Islet precursor cell (in vitro differentiated cells): ENCODE measurements at places on chromosomes 2 and 18.

DNA sequence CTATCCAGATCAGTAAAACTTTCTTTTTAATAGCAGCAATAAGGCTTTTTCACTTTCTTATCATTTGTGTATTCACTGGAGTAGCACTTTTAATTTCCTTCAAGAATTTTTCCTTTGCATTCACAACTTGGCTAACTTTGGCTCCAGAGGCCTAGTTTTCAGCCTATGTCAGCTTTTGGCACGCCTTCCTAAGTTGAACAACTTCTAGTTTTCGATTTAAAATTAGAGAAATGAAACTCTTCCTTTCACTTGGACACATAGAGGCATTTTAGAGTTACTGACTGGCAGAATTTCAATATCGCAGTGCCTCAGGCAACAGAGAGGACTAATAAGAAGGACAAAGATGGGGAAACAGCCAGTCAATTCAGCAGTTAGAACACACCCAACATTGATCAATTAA, 577.4 kb downstream of the DSC3 start:
- no peak for DNase-seq

DNA sequence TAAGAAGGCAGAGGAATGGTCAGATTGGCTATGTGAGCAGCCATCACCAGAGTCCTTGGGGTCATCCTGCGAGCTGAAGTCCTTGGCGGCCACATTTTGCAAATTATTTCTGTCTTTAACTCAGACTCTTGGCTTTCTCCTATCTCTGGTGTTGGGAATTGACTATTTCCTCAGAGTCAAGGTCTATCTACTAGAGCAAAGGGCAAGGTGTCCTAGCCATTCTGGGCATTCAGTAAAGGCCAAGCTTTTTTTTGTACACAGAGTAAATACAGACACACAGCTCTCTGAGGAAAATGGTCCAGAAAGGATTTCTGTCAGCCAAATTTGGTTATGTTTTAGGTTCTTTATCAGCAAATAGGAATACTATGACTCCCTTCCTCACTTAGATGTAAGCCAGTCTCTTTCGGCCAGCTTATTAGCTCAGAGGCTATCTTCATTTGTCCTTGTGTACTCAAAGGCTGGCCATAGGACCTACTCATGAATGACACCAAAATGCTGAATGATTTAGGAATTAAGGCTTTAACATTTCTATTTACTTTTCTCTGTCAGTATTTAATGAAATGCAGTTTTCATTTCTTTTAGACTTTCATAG, 146.5 kb downstream of the CNTNAP5 start:
- no peak for DNase-seq

DNA sequence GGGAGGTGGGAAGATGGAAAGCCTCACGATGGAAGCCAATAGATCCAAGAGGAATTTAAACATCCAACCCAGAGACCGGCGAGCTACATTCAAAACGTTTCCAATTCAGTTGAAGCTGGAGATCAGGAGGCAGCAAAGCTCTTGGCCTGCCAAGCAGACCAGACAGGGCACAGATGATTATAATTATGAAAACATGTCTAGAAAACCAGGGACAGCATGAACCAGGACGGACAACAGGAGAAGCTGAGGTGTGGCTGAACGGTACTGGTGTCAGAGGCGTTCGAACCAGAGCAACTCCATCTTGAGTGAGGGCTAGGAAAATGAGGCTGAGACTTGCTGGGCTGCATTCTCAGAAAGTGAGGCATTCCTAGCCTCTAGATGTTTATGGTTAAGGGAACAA, 102.2 kb upstream of the CCDC150 start:
- DNase-seq = no peak

GRCh38 chr2:240089306-240089705, 36.0 kb upstream of the OR6B3 start:
- no peak for DNase-seq
